ENCODE measurements at places on chromosomes 16 and 17.

DNA sequence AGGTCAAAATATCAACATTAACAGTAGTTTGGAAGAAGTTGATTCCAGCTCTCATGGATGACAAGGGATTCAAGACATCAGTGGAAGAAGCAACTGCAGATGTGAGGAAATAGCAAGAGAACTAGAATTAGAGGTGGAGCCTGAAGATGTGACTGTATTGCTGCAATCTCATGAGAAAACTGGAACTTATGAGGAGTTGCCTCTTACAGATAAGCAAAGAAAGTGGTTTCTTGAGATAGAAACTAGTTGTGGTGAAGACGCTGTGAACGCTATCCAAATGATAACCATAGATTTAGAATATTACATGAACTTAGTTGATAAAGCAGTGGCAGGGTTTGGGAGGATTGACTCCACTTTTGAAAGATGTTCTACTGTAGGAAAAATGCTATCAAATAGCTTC lies 67.8 kb downstream of the GOSR1 start:
- no peak for DNase-seq

DNA sequence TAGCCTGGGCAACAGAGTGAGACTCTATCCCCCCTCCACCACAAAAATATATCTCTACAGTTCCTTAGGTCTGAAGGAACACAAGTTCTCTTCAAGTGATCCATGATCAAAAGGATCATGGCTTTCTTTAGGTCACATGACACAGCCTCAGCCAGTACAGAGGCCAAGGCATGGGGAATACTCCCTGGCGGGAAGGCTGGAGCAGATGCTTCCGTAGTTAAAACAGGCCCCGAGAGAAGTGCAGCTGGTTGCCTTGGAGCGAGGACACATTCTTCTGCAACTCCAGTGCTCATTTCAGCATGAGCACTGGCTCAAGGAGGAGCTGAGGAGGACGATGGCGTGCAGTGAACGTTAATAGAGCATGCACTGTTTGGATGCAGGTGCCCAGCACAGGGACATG lies 13.5 kb downstream of the CDIP1 start:
- no peak for DNase-seq

- DNase-seq, result no peak
Measured at GRCh38 chr17:65446838-65447526, 114.5 kb downstream of the AXIN2 start.

DNA sequence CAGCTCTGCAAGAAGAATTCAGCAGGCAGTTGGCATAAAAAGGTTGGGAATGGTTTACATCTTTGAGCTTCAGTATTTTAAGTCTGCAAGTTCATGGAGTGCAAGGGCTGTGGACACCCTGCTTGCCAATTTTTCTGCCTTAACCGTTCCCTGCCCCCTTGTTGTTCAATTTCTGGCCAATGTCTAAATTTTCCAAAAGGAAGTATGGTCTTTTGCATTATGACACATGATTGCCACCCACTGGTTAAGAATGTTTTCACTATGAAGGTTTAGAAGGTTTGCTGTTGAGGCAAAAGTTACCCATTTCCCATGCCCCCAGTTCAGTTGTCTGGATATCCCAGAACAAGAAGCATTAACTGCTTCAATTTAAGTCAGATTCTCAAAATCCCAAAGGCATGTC lies 441.9 kb downstream of the CDH13 start:
- DNase-seq, result no peak

DNA sequence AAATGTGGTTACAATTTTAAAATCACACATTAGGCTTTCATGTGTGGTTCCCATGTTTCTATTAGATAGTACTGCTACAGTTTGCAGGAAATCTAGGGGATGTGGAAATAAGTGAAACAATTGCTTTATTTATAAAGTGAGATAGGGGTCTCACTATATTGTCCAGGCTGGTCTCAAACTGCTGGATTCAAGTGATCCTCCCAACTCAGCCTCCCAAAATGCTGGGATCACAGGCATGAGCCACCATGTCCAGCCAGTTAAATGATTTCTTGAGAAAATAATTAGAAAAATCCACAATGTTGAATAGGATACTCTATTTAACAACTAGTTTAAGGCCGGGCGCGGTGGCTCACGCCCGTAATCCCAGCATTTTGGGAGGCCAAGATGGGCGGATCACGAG lies 42.0 kb downstream of the UBE2G1 start:
- no peak for DNase-seq

DNA sequence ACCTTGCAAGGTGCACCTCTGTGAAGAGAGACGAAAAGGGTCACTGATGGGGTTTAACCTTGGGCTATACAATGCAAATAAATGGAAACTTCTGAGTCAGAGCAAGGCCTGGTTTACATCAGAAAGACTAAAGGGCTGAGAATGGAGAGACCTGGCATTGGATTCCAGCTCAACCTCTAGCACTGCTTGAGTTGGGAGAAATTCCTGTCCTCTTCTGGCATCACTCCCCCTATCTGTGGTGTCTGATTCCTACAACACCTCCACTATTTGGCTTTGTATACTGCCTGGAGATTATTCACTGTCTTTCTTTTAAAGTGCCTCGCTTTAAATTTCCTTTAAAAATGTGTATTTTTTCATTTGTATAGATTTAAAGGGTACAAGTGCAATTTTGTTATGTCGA lies 68.8 kb downstream of the GPR139 start:
- DNase-seq, result no peak

DNA sequence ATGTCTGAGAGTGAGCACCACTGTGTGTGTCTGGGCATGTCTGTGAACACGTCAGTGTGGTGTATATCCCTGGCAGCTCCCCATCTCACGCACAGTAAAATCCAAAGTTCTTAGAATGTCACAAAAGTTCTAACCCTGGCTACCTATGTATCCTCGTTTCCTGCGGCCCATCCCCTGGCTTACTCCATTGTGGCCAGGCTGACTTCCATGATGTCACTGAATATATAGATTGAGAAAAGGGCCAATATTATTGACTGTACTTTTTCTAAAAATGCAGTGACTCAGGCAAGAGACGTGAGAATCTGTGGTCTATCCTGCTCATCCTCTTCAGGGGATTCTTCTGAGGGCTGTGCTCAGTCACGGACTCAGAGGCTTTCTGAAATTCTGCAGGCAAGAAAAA lies 963 bp upstream of the METTL22 start:
- DNase-seq, result no peak

DNA sequence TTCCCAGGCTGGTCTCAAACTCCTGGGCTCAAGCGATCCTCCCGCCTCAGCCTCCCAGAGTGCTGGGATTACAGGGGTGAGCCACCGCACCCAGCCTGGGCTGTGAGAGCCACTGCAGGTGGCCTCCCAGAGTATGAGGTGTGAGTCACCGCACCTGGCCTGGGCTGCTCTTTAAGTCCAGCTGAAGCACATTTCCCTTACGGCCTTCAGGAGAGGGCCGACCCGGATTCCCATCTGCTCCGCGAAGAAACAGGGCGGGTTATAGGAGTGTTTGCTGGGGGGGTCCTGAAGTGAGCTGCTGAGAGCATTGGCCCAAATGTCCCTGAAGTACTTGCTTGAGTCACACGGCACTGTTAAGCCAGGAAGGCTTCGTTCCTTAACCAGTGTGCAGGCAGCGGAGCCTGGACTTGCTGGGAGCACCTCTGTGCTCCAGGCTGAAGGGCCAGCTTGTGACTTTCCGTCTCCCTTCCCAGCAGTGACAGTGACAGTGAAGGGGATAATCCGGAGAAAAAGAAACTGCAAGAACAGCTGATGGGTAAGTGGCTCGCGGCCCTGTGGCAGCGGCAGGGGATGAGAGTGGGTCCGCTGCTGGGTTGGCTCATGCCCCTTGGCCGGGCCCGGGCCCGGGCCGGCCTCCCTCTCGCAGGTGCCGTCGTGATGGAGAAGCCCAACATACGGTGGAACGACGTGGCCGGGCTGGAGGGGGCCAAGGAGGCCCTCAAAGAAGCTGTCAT lies 7.2 kb downstream of the VPS4A start:
- DNase-seq, result no peak

DNA sequence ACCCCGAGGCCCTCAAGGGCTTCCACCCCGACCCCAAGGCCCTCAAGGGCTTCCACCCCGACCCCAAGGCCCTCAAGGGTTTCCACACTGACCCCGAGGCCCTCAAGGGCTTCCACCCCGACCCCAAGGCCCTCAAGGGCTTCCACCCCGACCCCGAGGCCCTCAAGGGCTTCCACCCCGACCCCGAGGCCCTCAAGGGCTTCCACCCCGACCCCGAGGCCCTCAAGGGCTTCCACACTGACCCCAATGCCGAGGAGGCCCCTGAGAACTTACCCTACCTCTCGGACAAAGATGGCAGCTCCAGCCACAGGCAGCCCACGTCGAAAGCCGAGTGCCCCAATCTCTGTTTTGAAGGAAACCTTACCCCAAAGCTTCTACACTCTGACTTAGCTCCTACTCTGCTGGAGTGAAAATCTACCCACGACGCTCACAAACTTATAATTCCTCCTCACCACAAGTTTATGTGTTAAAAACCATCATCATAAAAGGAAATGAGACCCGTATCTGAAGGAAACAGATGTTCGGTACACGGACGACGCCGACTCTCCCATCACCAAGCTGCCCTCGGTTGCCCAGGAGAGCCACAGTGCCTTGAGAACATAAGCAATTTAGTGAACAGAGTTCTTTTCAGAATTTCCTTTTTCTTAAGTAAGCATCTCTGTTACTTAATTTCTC lies 61.2 kb upstream of the RPH3AL start:
- DNase-seq, result no peak

GRCh38 chr17:31832746-31833145 lies 26.3 kb downstream of the COPRS start:
- no peak for DNase-seq

DNA sequence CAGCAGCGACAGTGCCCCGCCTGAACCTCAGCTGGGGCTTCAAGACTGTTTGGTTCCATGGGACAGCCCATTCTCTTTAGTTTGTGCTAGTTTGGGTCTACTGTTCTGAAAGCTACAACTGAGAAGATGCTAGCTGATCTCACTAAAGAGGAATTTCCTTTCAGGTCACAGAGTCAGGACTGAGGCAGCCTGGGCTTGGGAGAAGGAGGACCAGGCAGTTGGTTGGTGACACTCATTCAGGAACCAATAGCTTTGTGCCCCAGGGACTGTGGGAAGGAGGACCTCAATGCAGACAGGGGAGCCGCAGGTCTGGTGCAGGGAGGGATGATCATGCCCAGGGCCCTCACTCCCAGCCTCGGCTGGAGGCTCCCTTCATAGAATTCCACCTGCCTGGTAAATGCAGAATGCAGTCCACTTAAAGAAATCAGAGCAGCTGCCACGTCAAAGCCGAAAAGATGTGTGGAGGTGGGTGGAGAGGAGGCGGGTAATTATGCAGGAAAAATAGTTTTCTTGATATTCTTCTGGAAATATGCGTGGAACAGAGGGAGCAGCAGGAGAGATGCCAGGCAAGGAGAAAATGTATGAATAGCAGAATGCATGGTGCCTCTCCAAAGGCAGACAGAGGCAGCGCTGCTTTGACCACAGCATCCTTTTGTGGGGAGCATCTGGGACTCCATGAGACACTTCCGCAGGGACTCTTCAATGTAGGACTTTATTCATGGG lies 32.6 kb upstream of the ZFP90 start:
- no peak for DNase-seq

DNA sequence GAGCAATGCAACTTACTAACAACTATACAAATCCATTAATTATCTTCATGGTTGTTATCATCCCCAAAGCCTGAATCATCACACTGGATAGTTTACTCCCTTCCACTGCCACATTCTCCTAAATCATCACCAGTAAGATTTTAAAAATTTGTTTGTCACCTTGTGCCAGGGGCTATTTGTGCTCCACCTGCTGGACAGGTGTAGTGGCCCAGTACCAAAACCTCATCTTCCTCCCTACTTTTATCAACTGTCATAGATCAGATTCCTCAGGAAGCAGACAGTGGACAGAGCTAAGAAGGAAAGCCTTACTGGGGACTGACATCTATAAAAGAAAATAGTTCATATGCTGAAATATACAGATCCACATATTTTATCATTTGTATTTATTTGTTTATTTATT lies 280.4 kb downstream of the CDH11 start:
- DNase-seq, result no peak

DNA sequence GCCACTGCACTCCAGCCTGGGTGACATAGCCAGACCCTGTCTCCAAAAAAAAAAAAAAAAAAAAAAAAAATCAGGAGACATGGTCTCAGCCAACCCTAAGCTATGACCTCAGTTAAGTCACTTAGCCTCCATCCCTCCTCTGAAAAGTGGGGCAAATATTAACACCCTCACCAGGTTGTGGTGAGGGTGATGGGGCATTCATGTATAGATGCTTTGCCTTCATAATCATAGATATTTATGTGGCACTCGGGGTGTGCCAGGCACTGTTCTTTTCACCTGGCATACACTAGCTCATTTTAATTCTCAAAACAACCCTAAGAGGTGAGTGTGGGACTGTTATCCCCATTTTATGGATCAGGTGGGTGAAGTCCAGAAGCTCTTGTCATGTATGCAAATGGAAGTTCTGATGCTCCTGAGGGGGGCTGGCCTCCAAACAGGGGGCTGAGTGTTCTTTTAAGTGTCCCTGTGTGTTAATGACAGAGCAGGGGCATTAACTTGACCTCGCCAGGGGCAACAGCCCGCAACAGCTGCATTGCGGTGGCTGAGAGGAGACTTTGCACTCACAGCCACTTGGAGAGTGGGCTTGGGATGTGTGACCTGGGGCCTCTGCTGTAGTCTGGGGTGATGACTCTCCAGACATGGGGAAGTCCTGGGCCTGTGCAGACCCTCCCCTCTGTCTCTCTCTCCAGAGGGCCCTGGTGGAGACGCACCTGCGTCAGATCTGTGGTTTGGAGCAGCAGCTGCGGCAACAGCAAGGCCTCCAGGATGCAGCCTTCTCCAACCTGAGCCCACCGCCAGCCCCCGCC lies 4.1 kb downstream of the TBKBP1 start:
- DNase-seq, result no peak

GRCh38 chr16:69481901-69482341 lies 57.5 kb downstream of the CYB5B start:
- no peak for DNase-seq

DNA sequence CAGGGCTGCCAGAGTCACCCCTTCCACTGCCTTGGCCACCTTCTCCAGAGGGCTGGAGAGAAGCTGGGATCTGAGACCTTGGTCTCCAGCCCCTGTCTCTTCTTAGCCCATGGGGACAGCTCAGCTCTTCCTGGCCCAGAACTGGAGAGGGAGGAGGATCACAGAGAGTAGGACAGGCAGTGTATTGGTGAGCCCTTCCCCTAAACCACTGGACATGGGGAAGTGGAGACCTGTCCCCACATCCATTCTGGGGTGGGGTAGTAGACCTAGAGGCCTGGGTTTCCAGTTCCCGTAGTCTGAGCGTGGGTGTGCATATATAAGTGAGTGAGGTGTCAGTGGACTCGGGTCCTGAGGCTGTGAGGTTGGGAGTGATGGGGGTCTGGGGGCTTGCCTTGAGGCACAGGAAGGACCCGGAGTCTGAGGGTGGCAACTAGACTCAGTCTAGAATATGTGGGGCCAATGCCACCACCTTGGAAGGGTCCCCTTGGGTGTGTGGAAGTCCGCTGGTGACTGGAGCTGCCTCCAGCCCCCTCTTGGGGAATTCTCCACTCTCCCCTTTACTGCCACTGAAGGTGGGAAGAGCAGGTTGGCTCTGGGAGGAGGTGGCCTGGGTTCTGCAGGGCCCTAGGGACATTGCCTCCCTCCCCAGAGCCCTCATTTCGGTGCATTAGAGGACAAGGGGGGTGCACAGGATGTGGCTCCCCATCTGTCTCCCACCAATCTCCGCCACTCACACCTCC lies 19.9 kb downstream of the GJD3 start:
- DNase-seq, result no peak
